ENCODE measurements at places on chromosomes 7 and 10.

- no peak for DNase-seq
Observed at GRCh38 chr10:3774018-3774813, 10.8 kb downstream of the KLF6 start.

DNA sequence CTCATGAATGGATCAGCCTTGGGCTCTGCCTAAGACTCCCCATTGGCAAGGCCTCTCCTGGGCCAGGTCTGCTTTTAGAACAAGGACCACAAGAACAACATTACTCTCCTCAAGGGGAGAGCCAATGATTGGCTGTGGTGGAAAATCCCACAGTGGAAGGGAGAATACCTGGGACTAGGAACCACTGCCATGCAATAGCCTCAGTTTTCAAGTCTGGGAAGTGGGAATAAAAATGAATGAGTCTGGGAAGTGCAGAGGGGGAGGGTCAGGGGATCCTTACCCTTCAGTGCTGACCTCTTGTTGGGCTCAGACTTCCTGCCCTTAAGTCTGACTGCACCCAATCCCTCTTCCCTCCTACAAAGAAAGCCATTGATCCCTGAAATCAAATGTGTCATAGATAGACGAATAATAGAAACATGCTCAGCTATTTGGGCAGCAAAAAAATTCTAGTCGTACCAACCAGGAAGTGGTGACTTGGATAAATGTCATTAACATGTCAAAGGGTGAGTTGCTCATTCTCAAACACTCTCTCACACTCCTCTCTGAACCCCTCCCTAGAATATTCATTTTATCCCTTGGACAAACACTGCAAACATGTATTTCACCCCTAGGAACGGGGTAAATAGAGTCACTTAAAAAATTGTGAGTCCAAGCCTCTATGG, 123.6 kb downstream of the SH3PXD2A start:
- DNase-seq: no peak

DNA sequence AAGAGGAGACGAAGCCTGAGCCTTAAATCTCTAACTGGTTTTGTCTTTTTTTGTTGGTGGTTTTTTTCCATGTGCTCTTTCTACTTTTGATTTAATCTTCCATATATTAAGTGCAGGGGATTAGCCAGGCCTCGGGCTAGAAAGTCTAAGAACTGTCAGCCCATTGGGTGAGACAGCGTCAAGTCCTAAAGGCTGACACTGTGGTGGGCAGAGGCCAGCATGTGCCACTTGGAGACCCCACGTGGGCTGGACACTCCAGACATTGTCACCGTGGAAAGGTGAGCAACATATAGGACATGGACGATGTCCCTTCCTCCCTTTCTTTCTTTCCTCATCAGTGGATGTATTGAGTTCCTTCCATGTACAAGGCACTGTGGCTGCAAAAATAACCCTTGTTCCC, 129.3 kb downstream of the TMEM178B start:
- no peak for DNase-seq

DNA sequence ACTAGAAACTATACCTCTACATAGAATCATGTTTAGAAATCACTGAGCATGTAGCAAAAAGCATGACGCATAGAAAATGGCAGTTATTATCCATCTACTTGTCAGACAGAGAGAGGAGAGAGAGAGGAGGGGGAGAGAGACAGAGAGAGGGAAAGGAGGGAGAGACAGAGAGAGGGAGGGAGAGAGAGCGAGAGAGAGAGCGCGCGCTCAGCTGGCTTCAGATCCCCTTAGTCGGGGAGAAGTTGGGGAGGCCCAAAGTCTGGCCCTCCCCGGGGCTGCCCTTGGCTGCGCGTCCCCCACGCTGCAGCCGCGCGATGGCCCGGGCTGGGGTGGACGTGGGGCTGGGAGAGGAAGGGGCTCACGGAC, 37.0 kb downstream of the CNPY1 start:
- no peak for DNase-seq

DNA sequence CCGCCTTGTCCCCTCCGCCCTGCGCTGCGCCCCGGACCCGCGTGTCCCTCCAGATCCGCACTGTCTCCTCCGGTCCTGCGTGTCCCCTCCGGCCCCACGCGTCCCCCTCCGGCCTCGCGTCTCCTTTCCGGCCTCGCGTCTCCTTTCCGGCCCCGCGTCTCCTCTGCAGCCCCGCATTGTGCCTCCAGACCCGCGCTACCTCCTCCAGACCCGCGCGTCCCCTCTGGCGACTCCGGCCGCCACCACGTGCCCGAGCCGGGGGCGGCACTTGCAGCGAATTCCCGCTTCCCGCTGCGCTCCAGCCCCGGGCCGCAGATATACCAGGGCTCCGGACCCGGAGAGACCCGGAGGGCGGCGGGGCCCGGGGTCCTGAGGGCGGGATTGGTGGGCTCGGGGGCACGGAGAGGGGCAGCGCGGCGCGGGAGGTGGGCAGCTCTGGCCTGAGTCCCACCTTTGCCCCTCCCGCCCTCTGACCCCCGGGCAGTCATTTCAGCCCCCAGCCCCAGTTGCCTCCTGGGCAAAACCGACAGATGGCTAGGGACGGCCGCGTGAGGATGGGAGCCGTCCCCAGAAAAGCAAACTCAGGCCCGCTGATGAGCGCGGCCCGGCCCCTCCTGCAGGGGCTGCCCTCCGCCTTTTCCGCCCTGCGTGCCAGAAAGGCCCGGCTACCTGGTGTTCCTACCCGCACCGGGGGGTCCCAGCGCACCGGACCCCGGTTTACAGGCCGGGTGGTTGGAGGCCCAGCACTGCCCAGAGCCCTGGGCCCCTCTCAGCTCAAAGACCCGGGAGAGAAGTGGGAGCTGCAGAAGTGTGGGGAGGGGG, 56.5 kb downstream of the RBM17 start:
- no peak for DNase-seq

- no peak for DNase-seq
Observed at GRCh38 chr10:124685261-124685660, 58.9 kb downstream of the FAM53B start.

DNA sequence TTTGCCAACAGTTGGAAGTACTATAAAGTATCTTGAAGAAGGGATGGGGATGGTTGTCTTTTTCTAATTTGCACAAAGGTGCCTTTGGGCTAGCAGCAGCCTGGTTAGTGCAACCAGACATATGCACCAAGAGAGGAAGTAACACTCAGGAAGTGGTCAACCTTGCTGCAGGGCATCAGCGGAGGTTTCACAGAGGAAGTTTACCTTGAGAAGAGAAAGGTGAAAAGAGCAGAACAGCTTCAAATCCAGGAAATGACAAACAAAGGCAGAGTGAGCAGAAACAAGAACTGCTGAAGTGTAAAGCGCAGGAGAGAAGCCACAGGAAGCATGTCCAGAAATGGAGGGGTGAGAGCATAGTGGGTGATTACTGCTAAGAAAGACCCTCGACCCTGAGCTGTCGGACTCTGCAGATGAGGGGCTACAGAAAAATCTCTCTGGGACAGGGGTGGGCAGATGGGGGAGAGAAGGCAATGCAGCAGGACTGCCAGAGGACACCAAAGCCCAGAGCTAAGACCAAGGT, 66.9 kb downstream of the STK17A start:
- DNase-seq: no peak

DNA sequence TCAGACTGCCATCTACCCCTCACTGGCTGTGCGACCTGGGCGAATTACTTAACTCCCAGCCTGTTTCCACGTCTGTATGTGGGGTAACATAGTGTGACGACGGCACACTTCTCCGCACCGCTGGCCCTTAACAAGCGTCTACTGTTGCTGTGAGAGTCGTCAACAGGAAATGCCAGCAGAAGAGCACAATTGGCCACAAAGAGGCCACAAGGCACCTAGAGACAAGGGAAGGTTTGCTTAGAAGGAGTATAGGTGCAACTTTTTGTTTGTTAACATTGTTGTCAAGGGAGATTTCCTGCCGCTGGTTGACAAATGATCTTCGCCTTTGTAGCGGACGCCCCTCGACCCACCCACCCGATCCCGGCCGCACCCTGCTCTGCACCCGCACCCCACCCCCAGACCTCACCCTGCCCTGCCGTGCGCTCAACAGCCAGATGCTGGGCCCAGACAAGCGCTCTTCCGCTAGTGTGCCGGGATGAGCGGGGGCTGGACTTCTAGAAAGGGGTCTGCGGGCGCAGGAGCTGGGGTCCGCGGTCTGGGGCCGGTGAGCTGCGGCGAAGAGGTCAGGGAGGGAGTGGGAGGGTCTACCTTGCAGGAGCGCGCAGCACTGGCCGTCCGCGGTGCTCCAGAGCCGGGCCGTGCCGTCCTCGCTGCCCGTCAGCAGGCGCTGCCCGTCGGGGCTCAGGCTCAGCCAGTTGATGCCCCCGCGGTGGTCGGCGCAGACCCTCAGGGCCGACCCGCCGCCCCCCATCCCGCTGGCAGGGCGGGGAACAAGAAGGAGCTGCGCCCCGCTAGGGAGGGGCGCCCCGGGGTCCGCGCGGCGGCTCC, 785 bp downstream of the WDR86 start:
- DNase-seq: no peak

DNA sequence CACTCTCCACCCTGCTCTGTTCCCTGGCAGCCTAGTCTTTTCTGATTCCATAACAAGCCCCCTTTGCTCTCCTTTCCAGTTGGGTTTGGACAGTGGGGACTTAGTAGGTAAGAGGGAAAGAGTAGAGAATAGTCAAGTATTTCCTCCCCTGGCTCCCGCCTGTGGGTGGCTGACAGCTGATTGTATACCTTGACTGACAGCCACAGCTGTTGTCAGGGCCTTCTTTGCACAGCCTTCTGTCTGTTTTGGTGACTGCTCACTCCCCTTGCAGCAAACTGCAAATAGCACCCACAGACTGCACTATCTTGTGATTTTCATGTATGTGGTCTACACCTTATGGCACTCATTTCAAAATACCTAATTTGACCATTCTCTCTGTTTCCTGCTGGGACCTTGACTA, 486.3 kb downstream of the ACTR3B start:
- DNase-seq: no peak

DNA sequence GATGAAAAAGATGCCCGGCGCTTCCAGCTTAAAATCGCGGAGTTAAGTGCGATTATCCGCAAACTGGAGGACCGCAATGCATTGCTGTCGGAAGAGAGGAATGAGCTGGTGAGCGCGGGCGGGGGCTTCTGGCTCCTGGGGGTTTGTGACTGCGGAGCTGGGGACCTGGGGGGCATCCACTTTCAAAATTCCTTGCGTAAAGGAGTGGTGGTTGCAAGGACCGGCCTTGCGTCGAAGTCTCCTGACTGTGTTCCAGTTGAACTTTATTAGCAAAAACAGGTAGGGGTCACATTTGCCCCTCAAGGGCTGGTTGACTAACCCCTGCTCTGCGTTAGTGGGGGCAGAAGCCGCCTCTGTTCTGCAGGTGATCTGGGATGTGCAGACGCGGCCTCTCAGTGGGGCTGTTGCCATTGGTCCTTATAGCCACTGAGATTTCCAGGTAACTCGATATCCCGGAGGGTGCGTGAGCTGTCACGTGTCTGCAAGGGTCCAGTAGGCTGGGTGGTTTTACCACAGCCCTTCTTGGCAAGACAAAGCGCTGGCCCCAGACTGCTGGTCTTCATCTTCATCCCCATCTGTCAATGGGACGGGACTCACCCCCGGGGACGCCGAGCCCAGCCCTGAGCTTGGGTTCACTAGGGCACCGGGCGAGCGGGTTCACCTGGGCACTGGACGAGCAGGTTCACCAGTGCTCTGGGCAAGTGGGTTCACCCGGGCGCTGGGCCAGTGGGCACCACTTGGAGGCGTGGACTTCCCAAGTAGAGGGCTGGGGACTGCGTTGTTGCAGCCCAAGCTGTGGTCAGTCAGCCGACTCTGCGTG, 51.5 kb upstream of the DPYSL4 start:
- no peak for DNase-seq

DNA sequence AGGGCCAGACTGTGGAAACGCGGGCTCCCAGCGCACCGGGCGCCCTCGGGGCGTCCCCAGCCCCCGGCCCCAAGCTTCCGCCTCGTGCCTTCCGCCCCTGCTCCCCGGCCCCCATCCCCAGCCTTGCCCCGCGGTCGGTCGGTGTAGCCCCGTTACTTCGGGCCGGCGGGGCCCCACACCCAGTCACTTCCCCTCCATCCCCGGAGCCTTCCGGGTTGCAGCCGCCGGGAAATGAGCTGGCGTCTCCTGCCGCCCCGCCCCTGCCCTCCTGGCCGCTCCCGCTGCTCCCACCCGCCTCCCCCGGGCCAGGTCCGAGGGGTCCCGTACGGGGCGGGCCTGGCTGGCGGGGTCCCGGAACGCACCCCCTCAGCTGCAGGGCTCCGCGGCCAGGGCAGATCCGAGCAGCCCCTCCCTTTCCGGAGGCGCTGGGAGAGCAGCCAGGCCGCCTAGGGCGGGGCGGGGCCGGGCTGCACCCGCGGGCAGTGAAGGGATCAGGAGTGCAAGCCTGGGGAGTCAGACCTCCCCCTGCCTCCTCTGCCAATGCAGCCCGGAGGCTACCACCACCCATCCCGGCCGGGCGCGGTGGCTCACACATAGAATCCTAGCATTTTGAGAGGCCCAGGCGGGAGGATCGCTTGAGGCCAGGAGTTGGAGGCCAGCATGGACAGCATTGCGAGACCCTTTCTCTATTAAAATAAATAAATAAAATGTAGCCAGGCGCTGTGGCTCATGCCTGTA, 709 bp downstream of the ARPC1B start:
- peak; percentile 62 for DNase-seq

GRCh38 chr10:100006243-100006886, 3.4 kb downstream of the DNMBP start:
- peak; percentile 79 for DNase-seq

GRCh38 chr7:84450772-84451171, 256.2 kb upstream of the SEMA3A start:
- no peak for DNase-seq

GRCh38 chr10:15387021-15387420, 15.9 kb upstream of the FAM171A1 start:
- no peak for DNase-seq

DNA sequence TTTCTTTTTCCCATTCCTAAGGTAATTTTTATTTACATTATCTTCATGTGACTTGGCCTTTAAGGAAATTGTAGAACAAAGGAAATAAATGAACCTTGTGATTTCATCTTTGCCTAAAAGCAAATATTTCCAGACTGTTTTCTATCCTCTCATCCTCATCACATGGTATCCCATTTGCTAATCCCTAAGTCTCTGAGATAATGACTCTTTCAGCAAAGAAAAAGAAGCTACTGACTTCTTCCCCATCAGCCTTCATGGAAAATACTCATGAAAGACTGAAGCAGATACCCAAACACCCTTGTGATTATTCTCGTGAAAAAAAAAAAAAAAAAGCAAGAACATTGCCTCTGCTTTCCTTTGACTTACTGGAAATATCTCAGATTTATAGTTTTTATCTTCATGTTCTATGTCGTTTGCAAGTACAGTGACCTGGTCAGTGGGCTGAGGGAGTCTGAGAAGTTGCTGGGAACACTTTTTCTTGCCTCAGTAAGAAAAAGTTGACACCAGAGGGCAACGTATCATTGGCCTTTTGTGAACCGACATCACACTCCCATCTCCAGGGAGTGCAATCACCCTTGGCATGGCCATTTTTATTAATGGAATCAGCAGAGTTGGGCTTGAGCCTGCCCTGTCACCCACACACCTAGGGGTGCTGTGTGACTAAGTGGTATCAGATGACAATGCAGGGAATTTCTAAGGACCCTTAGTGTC, 246.0 kb upstream of the KMT2E start:
- DNase-seq: no peak

DNA sequence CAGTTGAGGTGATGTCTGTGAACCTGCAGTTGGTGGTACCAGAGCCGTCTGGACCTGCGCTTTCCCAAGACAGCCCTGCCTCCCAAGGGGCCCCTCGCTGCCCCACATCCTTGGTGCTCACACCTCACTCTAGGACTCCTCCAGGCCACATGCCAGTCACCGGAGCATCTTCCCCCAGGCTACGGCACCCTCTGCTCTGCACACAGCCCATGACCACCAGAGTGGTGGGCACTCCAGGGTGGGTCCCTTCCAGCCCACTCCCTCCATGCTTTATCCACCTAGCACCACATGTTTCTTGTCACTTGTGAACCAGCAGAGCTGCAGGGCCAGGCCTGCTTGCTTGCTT, 183.7 kb upstream of the SH2B2 start:
- DNase-seq: no peak

GRCh38 chr7:117241088-117241487, 81.8 kb downstream of the WNT2 start:
- DNase-seq: no peak

Measured in HTR-8/SVneo (cell line).